ENCODE measurements at places on chromosomes 4 and X.

- DNase-seq = no peak
Measured at GRCh38 chrX:140151316-140151715, 186.0 kb upstream of the CXorf66 start.

GRCh38 chr4:27635936-27636913, 775.6 kb downstream of the STIM2 start:
- DNase-seq = no peak

GRCh38 chr4:69642961-69643360, 3.5 kb upstream of the UGT2A2 start:
- DNase-seq = no peak

- DNase-seq = no peak
Measured at GRCh38 chrX:48357681-48358080, 1.2 kb upstream of the SSX3 start.

GRCh38 chr4:182145334-182145905, 97.8 kb upstream of the TENM3 start:
- no peak for DNase-seq

Measured in stimulated activated CD8-positive, alpha-beta memory T cell treated with anti-CD3 and anti-CD28 coated beads, Interleukin-2, amount 100 ng/mL, for 1 hour (primary cell).